Activated CD4-positive, alpha-beta T cell treated with anti-CD3 and anti-CD28 coated beads, Interleukin-10, Interleukin-2, amounts not matched to agents 100 ng/mL and 50 ng/mL, durations not matched to agents 16 hours and 8 hours (primary cell): ENCODE measurements at places on chromosomes 4 and X.

- no peak for DNase-seq
Measured at GRCh38 chr4:93814722-93815121, 13.8 kb upstream of the ATOH1 start.

DNA sequence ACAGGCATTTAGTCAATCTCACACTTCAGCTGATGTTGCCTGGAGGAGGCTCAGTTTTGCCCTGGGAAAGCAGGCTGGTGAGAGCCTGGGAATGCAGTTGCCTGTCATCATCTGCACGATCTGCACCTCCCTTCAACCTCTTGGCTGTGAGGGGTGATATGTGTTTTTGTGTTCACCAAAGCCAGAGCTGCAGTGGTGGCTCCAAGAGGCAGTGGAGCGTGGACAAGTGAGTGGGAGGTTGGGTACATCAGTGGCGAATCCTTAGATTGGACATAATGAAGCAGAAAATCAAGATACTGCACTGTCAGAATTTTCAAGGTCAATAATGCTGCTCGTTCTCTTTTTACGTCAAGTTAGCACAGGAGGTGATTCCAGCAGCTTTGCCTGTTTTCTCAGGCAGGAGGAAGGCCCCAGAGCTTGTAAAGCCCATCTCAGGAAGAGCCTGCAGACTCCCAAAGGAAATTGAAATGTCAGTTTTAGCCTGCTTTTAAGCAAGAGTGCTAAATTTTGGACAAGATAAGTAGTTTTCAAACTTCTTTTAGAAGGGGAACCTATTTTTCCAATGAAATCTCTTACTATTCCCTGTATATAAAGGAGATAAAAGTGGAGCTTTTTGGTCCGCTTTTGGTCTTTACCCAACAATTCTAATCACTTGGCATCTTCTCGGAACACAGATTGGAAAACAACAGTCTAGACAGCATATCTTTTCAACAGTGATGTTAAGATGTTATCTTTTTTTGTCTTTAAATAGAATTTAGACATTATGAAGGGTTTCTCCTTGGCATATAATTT lies 92.8 kb downstream of the FRAS1 start:
- no peak for DNase-seq

DNA sequence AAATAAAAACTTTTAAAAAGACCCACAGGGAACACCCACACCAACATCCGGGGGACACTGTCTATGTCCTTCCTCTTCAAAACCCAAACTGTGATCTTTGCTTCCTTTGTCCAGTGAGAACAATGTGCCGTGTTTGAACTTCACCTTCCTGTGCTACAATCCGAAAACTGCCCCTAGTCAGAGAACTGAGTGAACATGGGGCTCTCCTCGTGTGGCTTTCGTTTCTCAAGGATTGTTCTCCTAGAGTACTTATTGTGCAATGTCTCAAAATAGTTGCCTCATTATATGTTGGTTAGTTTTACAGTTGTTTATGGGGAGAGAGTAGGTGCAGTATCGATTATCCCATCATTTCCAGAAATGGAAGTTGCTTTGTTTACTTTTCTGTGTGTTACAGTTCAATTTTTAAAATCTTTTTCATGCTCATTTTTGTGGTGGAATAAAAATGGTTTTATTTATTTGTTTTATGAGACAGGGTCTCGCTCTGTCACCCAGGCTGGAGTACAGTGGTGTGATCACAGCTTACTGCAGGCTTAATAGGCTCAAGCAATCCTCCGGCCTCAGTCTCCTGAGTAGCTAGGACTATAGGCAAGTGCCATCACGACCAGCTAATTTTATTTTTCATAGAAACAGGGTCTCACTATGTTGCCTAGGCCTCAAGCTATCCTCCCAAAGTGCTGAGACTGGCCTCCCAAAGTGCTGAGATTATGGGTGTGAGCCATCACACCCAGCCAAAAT lies 29.9 kb downstream of the RBMX start:
- DNase-seq, result no peak

DNA sequence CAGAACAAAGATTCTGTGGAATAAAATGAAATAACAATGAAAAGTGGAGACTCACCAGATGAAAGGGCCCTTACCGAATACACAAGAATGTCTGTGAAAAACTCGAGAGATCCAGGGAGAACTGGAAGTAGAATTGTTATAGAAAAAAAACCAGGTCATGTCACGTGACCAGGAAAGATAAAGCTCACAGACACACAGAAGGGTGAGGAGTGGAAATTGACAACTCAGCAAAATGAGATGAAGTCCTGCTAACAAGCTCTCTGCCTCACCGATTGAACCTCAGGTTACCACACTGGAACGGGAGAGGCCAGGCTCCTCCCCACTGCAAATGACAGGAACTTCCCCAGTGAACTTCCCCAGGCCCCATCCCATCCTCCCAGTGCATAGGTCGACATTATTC lies 1618.0 kb upstream of the PCDH10 start:
- no peak for DNase-seq

- DNase-seq, result peak; percentile 75
Measured at GRCh38 chr4:36351082-36351666, 69.8 kb downstream of the DTHD1 start.

GRCh38 chr4:46441136-46441859 lies 51.4 kb upstream of the GABRA2 start:
- no peak for DNase-seq

DNA sequence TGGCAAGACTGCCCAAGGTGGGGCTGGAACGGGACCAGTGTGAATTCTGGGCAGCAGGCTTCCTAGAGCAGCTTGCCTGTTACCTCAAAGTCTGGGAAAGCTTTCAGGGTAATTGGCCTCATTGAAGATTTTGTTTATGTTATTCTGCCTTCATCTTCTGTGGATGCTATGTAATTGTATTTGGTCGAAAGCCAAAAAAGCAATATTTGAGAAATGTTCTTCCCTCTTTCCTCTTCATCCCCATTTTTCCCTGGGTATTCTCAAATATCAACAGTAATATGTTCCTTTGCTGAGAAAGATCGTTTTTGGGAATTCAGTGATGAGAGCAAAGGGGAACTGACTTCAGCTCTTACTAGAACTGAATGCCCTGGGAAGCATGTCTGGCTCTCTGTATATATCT lies 12.9 kb downstream of the TMEM131L start:
- no peak for DNase-seq

GRCh38 chr4:89922848-89923416 lies 28.3 kb downstream of the MMRN1 start:
- DNase-seq, result no peak

GRCh38 chr4:107552306-107552705 lies 167.7 kb downstream of the PAPSS1 start:
- no peak for DNase-seq

GRCh38 chrX:72041176-72041575 lies 90.5 kb downstream of the RTL5 start:
- no peak for DNase-seq

- no peak for DNase-seq
Measured at GRCh38 chr4:7815562-7815961, 124.1 kb downstream of the AFAP1 start.

GRCh38 chr4:128346054-128346716 lies 58.6 kb upstream of the PGRMC2 start:
- no peak for DNase-seq

DNA sequence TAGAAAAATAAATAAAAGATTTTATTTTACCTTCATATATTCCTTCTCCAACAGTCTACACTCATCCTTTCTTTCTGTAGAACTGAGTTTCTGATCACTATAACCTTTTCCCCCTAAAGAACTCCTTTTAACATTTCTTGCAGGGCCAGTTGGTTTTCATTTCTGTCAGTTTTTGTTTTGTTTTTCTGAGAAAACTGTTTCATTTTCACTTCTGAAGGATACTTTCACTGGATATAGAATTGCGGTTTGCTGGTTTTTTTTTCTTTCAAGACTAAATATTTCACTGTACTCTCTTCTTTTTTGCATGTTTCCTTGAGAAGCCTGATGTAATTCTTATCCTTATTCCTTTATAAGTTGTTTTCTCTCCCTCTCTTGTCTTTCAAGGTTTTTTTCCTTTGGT lies 90.4 kb upstream of the EOLA2 start:
- no peak for DNase-seq

DNA sequence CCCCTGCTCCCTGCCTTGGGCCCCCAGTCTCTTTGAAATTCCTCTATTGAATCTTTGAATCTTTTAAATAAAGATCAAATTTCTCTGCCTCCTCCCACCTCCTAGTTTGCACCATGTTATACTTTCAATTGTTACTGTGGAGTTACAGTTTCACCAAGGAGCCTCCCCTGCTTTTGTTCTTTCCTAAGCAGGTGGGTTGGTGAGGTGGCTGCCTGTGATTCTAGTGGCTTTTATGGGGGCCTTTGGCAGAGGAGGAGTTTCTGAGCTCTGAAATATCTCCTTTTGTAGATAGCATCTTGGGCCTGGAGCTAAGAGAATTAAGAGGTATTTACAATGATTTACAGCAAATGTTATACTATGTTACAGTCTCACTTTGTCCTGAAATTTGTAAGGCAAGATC lies 133.8 kb upstream of the STX18 start:
- DNase-seq, result no peak
